Osteocyte (in vitro differentiated cells): ENCODE measurements at places on chromosomes 3 and 15.

DNA sequence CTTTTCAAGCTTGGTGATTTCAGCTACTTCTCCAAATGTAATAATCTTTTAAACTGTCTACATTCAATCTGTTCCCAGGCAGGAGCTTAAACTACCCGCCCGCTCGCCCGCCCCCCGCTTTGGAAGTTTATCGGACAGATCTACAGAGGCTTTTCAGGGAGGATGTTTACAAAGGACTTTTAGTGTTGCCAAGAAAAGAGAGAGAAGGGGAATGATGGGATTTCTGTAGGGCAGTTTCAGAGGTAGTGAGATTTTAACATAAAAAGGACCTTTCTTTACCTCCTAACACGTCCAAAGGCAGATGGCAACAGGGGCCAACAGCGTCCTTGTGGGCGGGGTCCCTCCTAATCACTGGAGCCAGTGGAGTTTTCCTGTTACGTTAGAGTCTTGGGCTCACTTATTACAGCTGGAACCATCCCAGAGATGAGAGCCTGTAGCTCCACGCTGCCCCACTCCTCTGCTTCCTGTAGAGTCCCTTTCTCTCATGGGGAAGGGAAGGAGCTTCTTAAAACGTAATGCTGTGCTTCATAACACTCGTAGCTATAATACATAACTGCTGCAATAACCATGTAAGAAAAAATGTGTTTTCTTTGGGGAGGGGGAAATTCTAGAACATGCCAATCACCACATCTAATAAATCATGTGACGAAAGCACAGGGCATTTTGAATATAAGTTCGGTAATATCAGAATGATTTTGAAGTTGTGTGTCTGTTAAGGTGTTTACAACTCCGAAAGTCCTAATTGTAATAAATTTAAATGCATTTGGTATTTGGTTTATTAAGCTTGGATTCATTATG, 30.9 kb downstream of the HES1 start:
- no peak for DNase-seq

- DNase-seq, result no peak
These were observed 1.8 kb downstream of the GPR171 start for GRCh38 chr3:151201051-151201730.

- no peak for DNase-seq
These were observed 125.5 kb downstream of the MBNL1 start for GRCh38 chr3:152394246-152394645.

- DNase-seq, result no peak
These were observed 43.7 kb downstream of the SLC12A8 start for GRCh38 chr3:125168711-125169393.

- no peak for DNase-seq
These were observed 22.2 kb downstream of the ALDH1A2 start for GRCh38 chr15:58043192-58043903.

- peak; percentile 48 for DNase-seq
These were observed 186.8 kb upstream of the CHRNA7 start for GRCh38 chr15:31843426-31844055.

DNA sequence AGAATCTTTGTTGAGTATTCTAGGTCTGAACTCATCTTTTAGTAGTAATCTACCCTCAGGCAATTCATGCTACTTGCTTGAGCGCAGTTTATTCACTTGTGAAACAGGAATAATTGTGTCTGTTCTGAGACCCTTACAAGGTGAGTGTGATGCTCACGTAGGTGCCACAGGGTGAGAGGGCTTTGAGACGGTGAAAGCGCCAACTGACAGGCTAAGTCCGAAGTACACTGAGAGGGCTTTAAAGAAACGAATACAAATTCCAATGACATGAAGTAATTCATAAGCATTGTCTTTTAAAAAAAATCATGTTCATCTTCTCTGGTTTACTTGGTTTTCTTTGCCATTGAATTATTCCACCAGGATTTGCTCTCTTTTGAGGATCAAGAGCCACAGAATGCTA, 393.7 kb upstream of the RGMA start:
- DNase-seq, result no peak

GRCh38 chr3:2154621-2155020, 56.0 kb downstream of the CNTN4 start:
- DNase-seq, result no peak

GRCh38 chr3:173618703-173619102, 221.2 kb downstream of the NLGN1 start:
- DNase-seq, result no peak

GRCh38 chr3:55094676-55095075, 166.8 kb upstream of the LRTM1 start:
- no peak for DNase-seq

DNA sequence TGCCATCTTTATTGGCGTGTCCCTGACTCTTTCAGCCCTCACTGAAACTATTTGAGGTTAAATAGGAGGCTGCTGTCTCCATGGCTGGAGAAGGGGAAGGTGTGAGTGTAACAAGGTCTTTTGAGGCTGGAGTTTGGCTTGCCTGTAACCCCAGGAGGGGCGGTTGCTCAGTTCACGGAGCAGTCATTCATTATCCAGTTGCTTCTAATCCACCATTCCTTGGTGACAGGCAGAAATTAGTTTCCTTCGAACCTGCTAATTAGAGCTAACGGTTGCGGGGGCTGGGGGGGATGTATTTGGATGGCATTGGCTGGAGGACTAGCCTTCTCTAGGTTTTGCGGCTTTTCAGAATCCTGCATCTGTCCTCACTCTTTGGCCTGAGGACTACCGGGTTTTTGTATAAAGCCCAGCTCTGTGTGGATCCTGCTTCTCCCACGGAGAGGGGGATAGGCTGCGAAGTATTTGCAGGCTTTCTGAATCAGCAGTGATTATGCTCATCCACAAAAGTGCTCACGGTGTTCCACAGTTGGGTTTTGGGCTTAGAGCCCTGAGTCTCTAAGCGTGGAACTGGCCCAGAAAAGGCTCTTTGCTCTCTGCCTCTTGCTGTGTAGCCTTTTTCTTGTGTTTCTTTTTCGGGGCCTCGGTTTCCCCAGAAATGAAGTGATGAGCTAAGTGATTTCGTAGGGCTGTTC, 18.6 kb downstream of the FGD5 start:
- DNase-seq, result no peak

DNA sequence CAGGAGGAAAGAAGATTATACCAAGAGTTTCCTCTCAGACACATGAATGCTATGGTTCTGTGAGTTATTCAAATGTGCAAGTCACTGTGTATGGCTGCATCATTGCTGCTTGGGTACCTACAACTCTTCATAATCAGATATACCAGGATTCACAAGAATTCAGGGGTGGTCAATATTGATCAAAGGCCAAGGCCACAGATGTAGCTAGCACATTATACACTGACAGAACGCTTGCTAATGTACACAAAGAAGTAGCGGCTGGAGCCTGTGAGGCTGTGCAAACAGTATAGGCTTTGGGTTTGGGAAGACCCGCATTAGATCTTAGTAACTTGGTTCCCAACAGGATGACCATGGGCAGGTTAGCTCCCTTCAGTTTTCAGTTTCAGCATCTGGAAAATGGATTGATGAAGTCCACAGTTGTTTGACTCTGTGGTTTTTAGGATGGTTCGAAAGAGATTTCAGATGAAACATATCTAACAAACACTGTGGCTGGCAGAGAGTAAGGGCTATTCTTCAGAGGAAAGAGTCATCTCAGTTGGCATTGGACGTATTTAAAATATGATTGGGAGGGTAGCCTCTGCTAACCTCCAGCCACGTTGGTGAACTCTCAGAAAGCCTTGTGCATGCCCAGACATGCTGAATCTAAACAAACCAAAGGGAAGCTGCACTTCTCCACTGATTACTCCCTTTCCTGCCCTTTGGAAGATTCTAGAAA, 748.7 kb upstream of the CFAP20DC start:
- DNase-seq, result no peak

DNA sequence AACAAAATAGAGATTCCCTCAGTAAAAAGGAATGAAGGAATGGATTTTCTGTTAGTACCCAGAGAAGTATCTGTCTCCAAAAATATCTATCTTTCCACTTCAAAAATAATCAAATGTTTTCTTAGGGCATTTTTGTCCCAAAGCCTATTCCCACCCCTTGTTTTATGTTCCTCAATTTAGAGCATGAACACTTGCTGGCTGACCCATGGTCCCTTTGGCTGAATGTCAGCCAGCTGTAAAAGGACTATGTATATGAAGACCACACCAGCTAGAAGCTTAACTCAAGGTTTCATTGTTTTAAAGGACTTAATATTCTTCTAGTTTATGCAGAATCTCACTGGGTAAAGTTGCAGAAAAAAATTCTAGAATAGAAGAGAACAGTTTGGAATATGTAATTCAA, 931.2 kb downstream of the MCTP2 start:
- no peak for DNase-seq

GRCh38 chr3:175983379-175983778, 1124.2 kb downstream of the NAALADL2 start:
- no peak for DNase-seq

DNA sequence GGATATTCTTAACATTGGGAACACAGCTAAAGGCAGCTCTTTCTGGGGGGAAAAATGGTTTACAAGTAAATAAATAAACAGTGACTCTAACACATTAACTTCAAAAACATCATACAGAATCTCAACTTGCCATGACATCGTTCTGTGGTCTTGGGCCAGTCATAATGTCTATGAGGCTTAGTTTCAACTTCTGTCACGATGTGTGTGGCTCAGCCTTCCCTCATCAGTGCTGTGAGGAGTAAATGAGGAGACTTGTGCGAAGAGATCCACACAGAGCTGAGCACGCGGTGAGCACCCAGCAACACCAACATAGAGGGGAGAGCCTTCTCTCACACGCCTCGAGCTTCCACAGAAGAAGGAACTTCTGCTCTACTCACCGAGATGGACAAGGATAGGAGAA, 49.0 kb downstream of the DZIP1L start:
- DNase-seq, result no peak

DNA sequence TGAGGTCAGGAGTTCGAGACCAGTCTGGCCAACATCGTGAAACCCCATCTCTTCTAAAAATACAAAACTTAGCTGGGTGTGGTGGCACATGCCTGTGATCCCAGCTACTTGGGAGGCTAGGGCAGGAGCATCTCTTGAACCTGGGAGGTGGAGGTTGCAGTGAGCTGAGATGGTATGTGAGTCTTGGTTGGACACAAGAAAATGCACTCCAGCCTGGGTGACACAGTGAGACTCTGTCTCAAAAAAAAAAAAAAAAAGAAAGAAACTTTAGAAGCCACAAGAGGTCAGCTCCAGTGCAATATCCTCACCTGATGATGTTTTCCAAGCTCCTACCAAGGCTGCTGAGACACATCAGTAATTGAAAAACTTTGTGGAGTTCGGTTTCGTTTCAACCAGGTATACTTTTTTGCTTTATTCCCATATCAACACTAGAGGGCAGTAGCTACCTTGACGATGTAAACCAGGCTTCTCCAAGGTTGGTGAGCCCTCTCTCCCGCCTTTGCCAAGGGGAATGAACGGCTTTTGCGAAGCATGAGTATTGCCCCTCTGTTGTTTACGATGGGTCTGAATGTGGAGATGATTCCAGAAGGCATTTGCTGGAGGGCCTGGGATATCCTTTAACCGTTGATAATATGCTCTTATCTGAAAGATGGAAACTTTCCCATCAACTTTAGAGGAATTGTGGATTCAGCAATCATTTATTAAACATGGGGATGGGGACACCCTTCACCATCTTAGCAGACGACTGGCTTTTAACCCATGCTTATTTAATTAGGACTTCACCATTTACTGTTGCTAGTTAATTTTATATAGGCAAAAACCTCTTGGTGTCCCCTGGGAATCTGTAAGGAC, 202.8 kb downstream of the SV2B start:
- DNase-seq, result no peak

GRCh38 chr3:45272032-45272810, 46.1 kb upstream of the TMEM158 start:
- DNase-seq, result no peak

DNA sequence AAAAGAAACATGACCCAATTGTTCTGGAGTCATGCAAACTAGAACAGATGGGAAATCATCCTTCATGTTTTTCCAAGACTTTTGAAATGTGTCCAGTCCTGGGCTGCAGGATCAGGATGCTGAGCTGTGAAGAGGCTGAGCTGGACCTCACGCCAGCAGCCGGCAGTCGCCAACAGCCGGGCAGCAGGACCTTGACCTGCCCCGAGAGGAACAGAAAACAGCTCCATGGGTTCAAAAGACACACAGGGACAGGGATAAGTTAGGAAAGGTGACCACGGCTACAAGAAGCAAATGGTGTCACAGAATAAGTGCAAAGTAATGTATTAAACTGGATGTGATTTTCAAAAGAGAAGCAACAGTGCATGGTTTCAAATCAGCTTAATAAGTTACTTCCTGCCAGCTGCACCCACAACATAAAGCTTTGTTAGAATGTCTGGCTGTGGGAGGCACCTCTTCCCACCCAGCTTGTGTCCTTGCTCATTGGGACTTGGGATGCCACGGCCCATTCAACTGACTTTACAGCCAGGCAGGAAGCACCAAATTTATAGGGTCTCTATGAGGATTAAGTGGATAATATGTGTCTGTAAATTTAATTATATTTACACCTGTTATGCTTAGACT, 266.4 kb downstream of the GABRG3 start:
- DNase-seq, result no peak

DNA sequence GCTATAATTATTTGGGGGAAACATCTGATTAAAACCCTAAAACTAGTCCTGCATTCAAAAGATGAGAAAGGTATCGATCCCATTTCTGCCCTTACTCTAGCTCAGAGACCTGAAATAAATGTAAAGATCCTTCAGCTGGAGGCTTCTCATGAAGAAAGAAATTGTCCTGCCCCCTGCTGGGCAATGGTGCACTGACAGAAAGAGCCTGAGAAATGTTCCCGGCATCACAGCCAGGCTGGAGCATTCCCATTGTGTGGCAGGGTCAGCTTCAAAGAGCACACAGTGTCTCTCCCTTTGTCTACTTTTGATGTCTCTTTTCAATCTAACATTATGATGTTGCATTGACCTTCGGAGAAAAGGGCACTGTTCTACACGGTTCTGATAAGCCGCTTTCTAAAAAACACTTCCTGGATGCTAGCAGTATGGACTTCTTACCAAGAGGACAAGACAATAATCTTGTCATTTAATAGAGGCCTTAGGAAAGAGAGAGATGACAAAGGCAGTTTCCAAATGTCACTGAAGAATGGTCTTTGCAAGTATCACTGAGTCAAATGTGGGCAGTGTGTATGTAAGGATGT, 287.5 kb downstream of the MAGI1 start:
- DNase-seq, result no peak

DNA sequence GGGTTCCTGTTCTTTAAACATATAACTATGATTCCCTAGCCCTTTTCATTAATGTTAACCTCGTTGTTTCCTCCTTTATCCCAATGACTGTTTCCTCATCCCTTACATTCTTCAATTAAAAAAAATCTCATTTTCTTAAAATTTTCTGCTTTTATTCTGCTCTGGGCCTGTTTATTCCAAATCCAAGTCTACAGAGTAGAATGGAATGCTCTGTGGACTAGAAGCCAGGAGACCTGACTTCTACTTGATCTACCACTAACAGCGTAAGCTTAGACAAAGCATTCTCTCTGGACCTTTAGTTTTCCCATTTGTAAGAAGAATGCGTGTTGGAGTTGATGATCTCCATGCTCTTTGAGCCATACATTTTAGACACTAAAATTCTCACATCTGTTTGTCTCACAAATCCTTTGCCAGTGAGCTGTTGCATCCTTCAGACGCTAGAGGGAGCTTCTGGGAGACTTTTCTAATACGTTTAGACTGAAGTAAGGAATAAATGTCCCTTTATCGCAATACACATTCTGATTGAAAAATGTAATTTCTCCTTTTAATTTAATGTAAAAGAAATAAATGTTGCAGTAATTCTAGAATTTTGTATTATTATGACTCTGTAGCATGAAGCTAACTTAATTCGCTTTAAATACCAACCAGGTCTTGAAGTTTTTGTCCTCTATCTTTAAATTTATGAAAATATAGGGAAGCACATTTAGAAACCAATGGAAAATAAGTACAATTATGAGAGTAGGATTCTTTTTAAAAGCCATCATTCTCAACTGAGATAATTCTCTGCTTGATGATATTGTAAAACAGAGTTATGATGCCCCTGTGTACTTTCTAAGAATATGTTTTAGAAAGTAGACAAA, 21.7 kb upstream of the GMNC start:
- no peak for DNase-seq
